Stimulated activated naive CD4-positive, alpha-beta T cell (primary cell): ENCODE measurements at places on chromosomes 2 and 18.

GRCh38 chr2:108805782-108806181, 19.2 kb downstream of the CCDC138 start:
- no peak for DNase-seq

- DNase-seq, result no peak
Observed at GRCh38 chr2:8370258-8370802, 311.5 kb upstream of the ID2 start.

- no peak for DNase-seq
Observed at GRCh38 chr2:226693521-226693920, 106.1 kb downstream of the IRS1 start.

DNA sequence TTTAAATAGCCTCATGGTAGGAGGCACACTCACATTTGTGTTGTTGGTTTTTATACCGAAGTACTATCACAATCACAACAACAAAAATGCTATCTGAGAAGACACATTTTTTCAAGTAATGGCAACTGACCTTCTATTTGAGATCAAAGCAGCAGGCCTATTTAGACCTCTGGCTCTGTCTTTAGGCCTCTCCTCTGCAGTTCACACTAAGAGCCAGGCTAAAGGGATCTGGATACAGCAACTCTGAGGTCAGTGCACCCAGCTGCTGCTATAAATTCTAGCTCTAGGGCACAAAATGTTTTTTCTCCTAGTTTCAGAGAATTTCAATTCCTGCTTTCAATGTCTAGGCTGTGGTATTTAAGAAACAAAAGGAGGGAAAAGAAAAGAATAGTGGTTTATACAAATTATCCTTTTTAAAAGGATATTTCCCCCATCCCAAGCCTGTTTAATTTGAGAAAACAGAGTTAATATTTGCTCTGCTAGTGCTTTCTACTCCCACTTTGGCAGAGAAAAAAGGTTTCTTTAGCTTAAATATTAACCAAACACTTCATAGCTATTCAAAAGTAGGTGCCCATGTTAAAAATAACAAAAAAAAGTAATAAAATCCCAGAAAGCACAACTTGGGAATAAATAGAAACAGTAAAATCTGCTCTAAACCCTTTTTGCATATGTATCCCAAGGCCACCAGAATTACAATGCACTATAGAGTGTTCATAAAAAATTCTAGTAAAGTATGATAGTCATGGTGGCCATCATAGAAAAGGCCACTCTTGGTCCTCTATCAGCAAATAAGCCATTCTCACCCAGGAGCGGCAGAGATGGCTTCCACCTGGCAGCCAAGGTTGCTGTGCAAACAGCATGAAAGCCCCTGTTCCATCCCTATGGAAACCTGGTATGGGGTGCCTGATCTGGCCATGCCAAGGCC, 293.6 kb upstream of the SESTD1 start:
- no peak for DNase-seq

DNA sequence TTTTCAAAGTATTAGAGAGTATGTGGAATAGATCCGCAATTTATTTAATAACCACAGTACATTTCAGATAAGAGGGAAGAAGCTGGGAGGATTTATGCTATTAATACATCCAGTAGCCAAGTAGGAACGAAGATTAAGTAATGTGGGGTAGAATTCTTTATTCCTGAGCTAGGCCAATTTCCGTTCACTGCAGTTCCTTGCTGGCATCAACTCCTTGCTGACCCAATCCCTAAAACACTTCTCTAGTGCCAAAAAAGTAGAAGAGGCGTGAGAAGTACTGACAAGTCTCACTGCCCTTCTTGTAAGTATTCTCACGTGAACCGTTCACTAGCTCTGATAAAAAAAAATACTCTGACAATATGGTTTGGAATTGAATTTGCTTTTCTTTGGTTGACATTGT, 211.4 kb downstream of the EPHA4 start:
- no peak for DNase-seq

- DNase-seq, result no peak
Observed at GRCh38 chr2:209380293-209380692, 43.6 kb upstream of the MAP2 start.

GRCh38 chr18:35917043-35917442, 55.4 kb upstream of the RMP24 start:
- no peak for DNase-seq

GRCh38 chr2:51079945-51080344, 48.0 kb upstream of the NRXN1 start:
- no peak for DNase-seq

- no peak for DNase-seq
Observed at GRCh38 chr2:121345101-121345500, 60.1 kb upstream of the TFCP2L1 start.

DNA sequence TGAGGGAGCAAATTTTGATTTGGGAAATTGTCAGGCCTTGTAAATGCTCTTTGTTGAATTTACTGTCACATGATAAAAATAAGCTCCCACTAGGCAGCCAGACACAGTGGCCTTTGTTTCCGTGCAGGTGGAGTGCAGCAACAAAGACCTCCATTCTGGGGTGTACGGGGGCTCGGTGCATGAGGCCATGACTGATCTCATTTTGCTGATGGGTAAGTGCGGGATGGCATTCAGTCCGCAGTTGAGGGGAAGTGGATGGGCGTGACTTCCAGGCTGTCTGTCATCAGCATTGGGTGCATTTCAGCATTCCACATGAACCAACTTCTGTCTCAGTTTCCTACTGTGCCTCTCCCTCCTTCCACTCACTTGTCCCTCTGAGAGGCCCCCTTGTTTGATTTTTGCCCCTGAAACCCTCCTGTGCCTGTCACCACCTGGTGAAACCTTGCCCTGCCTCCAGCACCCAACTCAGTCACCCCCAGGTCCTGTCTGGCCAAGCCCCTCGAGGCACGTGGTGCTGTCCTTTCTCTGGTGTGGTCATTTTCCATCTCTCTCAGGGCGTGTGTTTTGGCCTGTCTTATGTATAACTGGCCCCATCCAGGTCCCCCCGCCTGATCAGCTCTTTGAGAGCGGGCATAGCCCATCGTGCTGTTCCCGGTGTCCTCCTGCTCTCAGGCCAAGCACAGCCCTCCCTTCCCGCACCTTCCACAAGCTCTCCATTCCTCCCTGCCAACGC, 16.3 kb downstream of the CNDP2 start:
- no peak for DNase-seq

DNA sequence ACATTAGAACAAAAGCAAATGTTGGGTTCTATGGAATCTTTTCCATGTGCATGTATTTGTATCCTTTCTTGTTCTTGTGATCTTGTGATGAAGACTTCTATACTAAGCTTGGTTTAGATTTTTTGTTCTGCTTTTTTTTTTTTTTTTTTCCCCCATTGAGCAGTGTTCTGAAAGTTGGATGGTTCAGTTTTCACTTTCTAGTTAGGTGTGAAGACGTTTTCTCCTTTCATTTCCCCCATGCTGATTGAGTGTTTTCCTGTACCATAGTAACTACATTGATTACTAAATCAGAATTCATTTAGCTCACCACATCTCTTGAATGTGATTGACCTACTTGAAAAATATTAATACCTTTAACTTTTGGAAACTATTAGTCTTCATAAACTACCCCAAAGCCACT, 34.1 kb downstream of the NOP58 start:
- DNase-seq, result no peak

GRCh38 chr18:2036086-2036485, 535.2 kb downstream of the METTL4 start:
- no peak for DNase-seq

GRCh38 chr2:25740810-25741381, 67.5 kb upstream of the DTNB start:
- no peak for DNase-seq

- DNase-seq, result no peak
Observed at GRCh38 chr2:219645631-219646527, 18.4 kb downstream of the SLC4A3 start.

DNA sequence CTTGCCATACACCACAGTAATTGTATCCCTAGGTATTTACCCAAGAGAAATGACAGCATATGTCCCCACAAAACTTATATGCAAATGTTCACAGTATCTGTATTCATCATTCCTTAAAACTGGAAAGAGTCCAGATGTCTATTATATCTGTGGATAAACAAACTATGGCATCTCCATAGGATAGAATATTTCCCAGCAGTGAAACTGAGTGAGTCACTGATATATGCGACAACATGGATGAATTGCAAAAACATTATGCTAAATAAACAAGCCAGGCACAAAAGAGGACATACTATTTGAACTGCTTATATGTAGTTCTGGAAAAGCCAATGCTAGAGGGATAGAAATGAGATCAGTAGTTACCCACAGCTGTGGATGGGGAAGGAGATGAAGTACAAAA, 359.4 kb upstream of the DSEL start:
- no peak for DNase-seq

- DNase-seq, result no peak
Observed at GRCh38 chr2:176597916-176598315, 328.7 kb downstream of the MTX2 start.

DNA sequence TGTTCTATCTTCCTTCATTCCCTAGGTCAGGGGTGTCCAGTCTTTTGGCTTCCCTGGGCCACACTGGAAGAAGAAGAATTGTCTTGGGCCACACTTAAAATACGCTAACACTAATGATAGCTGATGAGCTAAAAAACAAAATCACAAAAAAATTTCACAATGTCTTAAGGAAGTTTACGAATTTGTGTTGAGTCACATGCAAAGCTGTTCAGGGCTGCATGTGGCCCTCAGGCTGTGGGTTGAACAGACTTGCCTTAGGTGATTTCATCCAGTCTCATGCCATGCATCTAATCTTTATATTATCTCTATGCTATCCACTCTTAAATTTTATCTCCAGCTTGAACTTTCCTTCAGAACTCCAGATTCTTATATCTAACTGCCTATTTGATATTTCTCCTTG, 80.1 kb downstream of the CCDC85A start:
- no peak for DNase-seq

GRCh38 chr18:10444314-10445006, 10.0 kb upstream of the APCDD1 start:
- no peak for DNase-seq

DNA sequence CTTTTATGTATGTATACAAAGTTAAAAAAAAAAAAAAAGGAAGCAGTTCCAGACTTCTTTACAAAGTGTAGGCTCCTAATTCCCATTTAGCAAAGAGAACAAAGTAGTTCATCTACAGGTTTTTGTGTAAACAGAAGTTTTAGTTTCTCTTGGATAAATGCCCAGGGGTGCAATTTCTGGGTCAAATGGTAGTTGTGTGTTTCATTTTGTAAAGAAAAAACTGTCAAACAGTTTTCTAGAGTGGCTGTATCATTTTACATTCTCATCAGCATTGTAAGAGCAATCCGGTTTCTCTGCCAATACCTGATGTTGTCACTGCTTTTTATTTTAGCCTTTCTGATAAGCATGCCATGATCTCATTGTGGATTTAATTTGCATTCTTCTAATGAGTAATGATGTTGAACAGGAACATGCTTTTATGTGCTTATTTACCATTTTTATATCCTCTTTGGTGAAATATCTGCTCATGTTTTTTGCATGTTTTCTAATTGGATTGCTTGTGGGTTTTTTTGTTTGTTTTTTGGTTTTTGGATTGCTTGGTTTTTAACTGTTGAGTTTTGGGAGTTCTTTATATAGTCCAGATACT, 16.6 kb upstream of the PSME4 start:
- no peak for DNase-seq

GRCh38 chr2:175309799-175310198, 128.3 kb upstream of the ATP5MC3 start:
- no peak for DNase-seq

GRCh38 chr2:161417438-161418274, 1.6 kb downstream of the TBR1 start:
- no peak for DNase-seq

DNA sequence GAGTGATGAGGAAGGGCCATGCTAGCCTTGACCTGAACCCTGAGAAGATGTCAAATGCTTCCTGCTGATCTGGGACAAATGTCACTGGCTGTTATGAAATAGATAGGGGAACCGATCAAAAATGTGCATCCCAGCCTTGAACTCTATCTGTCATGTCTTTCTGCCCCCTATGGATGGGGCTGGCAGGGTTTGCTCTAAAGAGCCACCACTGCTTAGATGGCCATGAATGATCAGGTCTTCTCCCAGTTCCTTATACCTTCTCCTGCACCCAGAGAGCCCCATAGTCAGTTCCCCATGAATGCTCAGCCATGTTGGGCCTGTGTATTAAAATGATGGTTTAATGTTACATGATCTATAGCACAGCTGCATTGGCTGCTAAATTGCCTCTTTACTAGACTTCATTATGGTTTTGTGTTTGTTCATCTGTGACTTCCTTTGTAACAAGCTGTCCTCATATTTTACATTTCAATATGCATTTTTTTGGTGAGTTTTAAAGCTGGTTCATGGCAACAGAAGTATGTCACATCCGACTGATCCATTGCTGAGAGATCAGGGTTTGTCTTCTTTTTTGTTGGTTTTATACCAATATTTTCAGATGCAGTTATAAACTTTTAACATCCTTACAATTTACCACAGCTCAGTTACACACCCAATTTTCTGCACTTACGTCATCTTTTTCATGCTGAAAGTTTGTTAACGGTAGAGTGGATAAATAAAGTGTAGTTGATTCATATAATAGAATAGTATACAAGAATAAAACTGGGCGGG, 56.3 kb upstream of the SMAD2 start:
- DNase-seq, result no peak

DNA sequence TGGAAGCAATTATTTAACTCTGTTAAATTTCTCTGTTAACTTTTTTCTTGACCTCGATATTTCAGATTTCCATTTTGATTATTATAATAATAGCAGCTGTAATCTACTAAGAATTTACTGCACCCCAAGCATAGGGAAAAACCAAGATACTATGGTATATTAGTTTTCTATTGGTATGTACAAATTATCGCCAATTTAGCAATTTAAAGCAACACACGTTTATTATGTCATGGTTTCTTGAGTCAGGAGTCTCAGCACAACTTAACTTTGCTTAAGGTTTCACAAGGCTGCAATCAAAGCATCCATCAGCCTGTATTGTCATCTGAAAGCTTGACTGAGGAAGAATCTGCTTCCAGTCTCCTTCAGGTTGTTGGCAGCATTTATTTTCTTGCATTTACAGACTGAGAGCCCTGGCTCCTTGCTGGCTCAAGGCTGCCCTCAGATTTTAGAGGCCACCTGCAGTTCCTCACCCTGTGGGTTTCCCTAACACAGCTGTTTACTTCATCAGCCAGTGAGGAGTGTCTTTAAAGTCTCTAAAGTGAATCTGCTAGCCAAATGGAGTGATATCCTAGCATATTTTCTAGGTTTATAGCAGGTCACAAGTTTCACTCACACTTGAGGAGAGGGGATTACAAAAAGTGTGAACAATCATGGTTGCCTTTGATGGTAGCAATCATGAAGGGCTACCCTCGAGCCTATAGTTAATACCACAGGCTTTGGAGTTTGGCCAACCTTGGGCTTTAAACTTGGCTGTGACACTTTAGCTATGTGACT, 4.4 kb upstream of the VPS54 start:
- no peak for DNase-seq

DNA sequence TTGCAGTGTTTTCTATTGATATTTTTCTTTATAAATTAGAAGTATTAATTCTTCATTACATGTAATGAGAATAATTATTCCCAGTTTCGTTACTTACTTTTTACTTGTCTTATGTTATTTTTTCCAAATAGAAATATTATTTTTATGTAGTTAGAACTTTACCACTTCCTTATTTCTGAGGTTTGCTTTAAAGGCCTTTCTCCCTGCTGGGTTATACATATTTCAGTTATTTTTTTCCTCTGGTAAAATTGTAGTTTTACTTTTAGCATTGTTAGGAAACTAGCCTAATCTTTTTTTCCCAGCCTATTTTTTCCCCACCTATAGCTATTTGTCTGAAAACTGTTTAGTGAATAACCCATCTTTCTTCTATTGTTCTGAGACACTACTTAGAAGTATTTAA, 17.1 kb downstream of the RNF144A start:
- DNase-seq, result no peak
